Cardiac septum (tissue), 1 donor: ENCODE measurements at places on chromosomes 2 and 18. TPM values are rescaled to one million over a fixed set of nuclear protein-coding genes. Genes with fewer than 3 reads are reported as not detected.

The PCARE gene
- 0.11 TPM for total RNA-seq

The SERPINB13 gene
- not detected for total RNA-seq

The MEIS1 gene
- total RNA-seq: 24.7 TPM

The RSAD2 gene
- 4.6 TPM for total RNA-seq

The UGT1A3 gene
- not detected for total RNA-seq

The TMEM169 gene
- 0.22 TPM for total RNA-seq

The FKBP1B gene
- total RNA-seq: 2.0 TPM

The TUBA4B gene
- not detected for total RNA-seq

The PFN4 gene
- 1.0 TPM for total RNA-seq

The C2orf72 gene
- total RNA-seq: 0.08 TPM

The GPR155 gene
- 10.9 TPM for total RNA-seq
